Non-pigmented ciliary epithelial cell (primary cell): ENCODE measurements at places on chromosomes 11 and 22.
A peak's percentile ranks its signal among the peaks of the same experiment; 100 is the strongest.

DNA sequence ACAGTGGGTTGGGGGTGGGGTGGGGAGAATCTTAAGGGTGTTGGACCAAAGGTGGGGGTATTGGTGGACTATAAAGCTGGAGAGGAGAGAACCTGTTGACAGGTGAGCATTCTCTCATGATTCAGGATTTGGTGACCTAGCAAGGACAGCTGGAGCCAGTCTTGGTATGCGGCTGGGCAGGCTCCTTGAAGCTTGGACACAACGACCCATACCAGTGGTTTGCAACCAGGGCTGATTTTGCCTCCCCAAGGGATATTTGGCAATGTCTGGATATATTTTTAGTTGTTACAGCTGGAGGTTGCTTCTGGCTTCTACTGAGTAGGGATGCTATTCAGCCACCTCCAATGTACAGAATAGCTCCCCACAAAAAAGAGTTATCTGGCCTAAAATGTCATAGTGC, 5.6 kb downstream of the EXT2 start:
- no peak for DNase-seq

DNA sequence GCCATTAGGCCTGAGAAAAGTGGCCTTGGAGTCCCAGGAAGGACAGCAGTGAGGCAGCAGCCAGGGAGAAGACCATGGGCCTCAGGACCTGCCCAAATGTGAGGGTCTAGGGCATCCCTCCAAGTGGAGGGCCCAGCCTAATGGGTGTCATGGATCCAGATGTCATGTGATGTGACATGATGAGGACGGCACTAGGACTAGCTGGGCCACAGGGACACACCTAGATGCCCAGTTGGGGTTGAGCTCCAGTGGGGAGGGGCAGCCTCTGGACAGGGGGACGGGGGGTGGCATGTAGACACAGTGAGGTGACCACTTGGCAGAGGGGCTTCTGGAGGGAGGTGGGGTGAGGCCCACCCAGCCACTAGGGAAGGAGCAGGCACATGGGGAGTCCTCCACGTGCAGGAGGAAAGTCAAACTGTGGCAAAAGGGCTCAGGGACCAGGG, 5.4 kb downstream of the SCARF2 start:
- DNase-seq: no peak

- peak; percentile 86 for DNase-seq
Observed at GRCh38 chr11:130631119-130631518, 182.7 kb downstream of the ADAMTS15 start.

- no peak for DNase-seq
Observed at GRCh38 chr22:45072322-45072903, 62.6 kb upstream of the PHF21B start.

GRCh38 chr11:65861165-65861505, 902 bp downstream of the MUS81 start:
- no peak for DNase-seq

GRCh38 chr22:48729499-48730171, 1098.0 kb downstream of the BRD1 start:
- no peak for DNase-seq

GRCh38 chr11:2390725-2391151, 9.8 kb upstream of the TSSC4 start:
- peak; percentile 19 for DNase-seq

GRCh38 chr11:17544181-17544622, at the start of gene USH1C:
USH1C (minus strand) TSS chr11:17544416; CDS start chr11:17544307, 109 bp downstream.
- DNase-seq: no peak

DNA sequence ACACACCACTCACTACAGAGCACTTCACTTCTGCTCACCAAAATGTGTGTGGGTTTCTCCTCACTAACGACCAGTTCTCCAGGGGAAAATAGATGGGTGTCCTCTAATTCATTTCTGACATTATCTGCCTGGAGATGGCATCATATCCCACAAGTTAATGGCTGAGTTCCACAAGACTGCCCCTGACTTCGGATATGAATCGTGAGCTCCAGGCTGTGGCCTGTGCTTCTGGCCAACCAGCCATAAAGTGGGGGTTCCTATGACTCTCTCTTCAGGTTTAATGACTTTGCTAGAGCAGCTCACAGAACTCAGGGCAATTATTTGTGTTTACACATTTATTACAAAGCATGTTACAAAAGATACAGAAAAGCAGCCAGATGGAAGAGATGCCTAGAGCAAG, 113.0 kb upstream of the SYT13 start:
- DNase-seq: no peak

DNA sequence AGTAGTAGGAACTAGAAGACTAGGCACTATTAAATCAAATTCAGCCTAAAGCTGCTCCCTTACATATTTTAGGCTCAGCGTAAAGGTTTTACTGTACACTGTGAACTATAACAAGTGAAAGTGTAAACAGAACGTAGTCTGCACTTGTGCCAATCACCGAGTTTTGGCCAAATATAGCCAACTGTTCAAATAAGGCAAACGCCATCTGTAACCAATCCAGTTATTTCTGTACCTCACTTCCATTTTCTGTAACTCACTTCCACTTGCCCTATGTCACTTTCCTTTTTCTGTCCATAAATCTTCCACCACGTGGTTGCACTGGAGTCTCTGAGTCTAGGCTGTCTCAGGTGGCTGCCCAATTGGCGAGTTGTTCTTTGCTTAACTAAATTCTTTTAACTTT, 2132.2 kb downstream of the LRRC4C start:
- DNase-seq: no peak

GRCh38 chr22:22462813-22463567, 45.6 kb downstream of the ZNF280B start:
- DNase-seq: no peak

DNA sequence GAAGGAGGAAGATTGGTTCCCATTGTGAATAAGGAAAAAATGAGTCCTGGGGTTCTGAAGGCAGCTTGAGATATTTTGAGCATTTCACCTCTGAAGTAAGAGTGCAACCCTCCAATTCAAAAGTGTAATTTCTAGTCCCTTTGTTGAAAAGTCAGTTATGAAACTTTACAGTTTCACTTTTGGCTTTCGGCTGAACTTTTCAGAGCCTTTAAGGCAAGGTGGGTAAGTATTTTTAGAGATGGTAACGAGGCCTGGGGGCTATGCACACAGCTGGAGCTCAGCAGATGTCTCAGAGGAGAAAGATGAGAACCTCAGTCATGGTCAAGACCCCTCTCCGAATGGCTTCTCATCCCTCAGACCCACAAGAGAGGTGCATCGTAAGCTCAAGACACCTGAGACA, 267.6 kb downstream of the KIRREL3 start:
- no peak for DNase-seq

- no peak for DNase-seq
Observed at GRCh38 chr11:20489948-20490347, 102.4 kb downstream of the PRMT3 start.
